CD4-positive, alpha-beta T cell treated with Interleukin-6 for 4 hours (primary cell): ENCODE measurements at places on chromosomes 2 and 18.

DNA sequence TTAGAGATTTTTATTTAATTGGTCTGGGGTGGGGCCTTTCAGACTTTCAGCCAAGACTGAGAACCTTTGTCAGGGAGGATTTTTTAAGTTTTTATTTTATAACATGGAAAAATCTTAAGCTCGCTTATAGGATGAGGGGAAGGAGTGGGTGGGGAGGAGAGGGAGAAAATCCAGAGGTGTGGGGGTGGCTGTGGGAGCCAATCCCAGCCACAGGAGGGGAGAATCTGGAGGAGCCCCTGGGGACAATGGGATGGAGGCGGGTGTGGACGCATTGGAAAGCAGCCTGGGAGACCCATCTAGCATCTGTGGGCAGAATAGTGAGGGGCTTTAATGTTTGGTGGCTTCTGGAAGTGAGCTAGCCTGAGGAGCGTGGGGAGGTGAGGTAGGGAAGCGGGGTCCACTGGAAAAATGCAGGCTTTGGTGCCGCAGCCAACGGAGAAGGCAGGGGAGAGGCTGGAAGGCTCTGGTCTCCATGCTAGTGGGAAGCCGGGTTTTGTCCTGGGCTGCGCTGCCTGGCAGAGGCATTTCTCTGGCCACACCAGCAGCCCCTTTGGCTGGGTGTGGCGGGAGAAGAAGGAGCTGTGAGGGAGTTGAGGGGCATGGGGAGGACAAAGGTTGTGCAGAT is 11.5 kb upstream of the INPP5D start:
- no peak for DNase-seq

DNA sequence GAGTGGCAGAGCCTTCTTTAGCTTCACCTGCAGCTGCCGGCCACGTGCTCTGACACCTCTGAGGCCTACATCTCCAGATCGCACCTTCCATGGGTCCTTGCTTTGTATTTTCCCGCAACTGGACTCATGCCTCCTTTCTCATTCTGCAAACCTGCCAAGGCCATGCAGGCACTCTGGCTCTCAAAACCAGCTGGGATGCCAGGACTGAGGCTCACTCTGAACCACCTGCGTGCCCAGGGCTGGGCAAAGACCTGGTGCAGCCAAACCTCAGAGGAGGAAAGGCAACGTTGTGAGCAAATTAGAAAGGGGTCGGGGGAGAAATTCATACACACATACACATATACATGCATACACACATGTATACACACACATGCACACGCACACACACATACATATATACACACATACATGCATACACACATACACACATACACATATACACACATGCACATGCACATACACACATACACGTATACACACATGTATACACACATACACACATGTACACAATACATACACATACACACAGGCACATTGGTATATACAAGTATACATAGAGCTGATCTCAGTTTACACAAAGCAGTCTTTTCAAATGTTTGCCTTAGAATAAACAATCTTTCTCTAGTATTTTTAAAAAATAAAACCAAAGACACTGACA is 125.2 kb downstream of the RTP5 start:
- no peak for DNase-seq

- no peak for DNase-seq
Observed at GRCh38 chr2:215782295-215782694, 231.1 kb downstream of the MREG start.

DNA sequence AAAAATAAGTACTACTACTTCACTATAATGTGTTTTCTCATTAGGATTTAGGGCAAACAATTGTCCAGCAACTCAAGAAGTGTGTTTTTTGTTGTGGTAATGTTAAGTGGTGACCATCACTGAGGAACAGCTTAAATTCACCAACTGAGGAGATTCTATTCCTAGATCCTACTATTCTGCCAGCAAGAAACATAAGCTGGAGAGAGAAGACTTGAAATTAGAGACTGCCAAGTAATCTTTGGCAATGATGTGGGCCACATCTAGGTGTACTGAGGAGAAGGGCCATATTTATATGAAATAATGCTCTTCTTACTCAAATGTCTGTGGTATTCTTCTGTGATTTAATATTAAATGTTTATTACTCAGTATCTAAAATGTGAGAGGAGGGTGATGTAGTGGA is 44.3 kb upstream of the MSTN start:
- DNase-seq = no peak

DNA sequence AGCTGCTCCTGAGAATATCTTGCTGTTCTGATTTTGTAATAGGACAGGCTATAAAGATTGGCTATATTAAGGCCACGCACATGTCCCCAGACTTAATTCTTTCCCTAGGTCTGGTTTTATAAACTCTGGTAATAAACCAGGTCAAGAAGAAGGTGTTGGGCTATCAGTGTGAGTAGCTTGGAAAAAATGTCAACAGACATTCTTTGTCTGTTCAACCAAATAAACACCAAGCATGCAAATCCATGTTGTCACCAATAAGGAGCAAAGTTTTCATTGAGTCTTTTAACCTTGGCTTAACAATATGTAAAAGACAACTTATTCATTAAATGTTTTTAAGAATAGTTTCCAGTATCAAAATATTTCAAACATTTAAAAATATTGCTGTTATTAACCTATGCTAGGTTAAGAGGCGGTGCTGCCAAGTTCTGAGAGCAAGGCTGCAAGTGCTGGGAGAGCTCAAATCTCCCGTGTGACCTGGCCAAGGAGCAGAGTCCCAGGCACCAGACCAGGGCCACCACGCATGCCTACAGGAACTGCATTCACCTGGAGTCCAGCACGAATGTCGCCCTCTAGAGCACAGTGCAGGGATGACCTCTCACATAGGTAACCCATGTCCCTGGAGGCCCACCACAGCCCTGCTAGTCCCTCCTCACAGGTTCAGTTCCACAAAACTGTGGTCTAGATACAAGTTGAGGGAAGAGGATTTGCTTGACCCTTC is 120.5 kb upstream of the POU3F3 start:
- DNase-seq = no peak

- DNase-seq = no peak
Observed at GRCh38 chr2:134499307-134499926, 219.4 kb downstream of the TMEM163 start.

GRCh38 chr18:49139766-49140165 is 189.0 kb upstream of the SMAD7 start:
- DNase-seq = no peak

GRCh38 chr2:127510073-127510472 is 16.2 kb downstream of the IWS1 start:
- no peak for DNase-seq

GRCh38 chr2:103445347-103445746 is 683.5 kb downstream of the TMEM182 start:
- DNase-seq = no peak

GRCh38 chr2:159124441-159124911 is 156.0 kb downstream of the TANC1 start:
- peak; percentile 60 for DNase-seq

GRCh38 chr2:44550561-44550960 is 188.8 kb downstream of the CAMKMT start:
- DNase-seq = no peak

DNA sequence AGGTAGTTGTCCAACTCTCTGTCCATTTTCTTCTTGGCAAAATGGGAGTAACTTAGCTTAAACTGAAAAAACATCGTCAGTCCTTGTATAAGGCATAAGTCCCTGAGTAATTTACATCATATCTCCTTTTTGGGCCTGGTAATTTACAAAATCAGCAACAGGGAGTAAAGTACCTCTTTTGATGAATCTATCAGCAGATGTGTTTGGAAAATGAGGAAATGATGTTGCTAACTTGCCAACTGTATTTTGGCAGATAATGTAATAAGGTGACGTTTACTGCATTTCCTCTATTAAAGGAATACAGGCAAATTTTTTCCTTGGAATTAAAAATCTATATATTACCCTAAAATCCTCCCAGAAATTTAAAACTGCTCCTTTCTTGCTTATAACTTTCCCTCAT is 29.2 kb downstream of the ANKRD44 start:
- no peak for DNase-seq

DNA sequence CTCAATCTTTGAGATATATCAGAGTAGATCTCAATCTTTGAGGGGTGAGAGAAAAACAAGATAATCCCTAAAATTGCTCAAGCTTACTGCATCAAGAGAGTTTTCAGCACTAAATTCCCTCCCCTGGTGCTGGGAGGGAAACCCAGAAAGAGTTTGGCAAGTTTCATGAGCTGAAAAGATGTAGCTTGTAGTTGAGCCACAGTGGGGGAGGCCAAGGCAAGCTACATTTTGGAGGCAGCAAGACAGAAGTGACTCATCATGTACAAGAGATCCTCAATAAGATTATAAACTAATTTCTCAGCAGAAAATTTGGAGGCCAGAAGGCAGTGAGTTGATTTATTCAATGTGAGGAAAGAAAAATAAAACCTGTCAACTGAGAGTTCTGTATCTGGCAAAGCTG is 308.2 kb downstream of the PIEZO2 start:
- DNase-seq = no peak

DNA sequence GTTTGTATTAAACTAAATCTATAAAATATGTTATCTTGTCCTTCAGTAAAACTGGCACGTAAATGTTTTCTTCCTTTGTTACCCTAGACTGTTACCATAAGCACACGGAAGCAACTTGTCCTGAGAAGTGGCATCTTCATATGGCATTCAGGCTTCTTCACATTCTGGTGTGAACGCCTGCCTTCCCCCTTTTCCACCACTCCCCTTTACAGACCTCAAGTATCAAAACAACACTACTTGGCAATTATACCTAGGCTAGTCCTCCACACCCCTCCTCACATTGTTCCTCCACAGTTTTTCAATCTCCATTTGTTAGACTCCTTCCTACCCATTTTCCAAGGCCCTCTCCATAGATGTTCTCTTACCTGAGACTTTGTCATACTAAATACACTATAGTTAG is 2.9 kb downstream of the MEX3C start:
- no peak for DNase-seq
